Fibroblast of lung (primary cell): ENCODE measurements at places on chromosomes 13 and 19.

DNA sequence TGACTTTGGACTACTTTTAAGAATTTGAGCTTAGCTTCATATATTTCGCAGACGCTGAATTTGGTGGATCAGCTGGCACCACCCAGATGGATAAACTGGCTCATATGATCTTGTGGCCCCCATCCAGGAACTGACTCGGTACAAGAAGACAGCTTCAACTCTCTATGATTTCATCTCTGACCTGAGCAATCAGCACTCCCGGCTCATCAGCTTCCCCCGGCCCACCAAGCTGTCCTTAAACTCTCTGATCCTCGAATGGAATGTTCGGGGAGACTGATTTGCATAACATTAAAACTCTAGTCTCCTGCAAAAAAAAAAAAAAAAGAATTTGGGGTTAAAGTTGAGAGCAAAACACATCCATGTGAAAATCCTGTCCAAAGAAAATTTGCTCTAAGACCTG lies 71.4 kb upstream of the IRS2 start:
- DNase-seq, result no peak

DNA sequence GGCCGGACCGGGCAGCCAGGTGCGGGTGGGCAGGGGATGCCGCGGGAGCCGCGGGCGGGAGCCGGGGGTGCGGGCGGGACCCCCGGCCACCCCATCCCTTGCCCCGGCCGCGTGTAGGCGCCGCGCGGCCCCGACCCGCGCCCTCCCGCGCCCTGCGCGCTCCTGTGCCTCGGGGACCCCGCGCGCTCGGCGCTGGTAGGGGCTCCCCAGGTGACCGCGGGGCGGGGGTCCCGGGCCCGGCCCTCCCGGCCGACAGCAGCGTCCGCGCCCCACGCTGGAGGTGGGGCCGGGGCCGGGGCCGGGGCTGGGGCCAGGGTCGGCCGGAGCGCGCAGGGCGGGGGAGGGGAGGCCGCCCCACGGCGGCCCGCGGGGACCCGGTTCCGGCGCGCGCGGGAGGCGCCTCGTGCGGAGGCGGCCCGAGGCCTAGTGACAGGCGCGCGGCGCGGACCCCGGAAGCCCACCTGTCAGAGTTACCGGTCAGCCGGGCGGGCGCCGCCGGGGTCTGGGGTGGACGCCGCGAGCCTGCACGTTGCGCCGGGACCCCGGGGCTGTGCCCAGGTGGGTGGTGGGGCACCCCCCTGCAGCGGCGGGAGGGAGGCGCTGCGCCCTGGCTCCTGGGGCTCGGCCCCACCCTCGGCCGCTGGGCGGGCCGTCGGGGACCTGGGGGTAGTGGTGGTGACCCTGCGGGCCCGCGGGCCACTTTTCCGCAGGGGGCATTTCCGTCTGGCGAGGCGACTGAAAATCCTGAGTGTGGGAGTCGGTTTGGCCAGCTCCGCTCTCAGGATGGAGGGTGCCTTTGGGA lies 518 bp downstream of the TFDP1 start:
- DNase-seq, result no peak

- DNase-seq, result no peak
Measured at GRCh38 chr19:27705896-27706295, 1507.1 kb downstream of the UQCRFS1 start.

DNA sequence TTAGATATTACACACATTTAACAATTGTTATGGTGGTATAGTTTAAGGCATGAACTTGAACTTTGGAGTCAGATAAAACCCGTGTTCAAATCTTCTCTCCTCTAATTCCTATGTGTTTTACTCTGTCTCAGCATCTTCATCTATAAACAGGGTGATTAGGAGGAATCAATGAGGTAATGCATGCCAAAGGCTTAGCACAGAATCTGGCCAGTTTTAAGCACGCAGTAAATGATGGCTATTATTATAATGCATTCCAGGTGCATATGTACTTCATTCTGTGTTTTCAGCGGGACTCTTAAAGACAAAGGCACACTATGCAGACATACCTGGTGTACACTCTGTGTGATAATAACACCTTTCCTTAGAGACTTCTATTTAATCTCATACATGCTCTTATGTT lies 88.0 kb upstream of the FRY start:
- no peak for DNase-seq

GRCh38 chr13:92103689-92104153 lies 705.3 kb downstream of the GPC5 start:
- DNase-seq, result peak; percentile 17

- no peak for DNase-seq
Measured at GRCh38 chr19:8329996-8330395, 8.7 kb downstream of the RPS28 start.

DNA sequence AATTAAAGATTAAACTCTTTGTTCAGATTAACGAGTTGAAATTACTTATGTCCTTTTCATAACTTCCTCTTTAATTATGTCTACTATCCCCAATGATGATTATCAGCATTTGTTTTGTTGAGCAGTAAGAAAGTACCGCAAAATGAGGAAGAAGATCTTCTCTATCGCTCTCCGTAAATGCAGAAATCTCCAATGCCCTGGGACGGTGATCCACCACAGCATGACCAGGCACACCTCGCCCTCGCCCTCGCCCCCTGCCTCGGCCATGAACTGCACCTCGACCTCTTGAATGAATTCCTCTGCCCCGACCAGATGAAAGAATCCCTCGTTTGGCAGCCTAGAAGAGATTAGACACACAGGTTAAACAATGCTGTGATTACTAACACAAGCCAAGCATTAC lies 69.1 kb downstream of the RBM26 start:
- DNase-seq, result no peak

DNA sequence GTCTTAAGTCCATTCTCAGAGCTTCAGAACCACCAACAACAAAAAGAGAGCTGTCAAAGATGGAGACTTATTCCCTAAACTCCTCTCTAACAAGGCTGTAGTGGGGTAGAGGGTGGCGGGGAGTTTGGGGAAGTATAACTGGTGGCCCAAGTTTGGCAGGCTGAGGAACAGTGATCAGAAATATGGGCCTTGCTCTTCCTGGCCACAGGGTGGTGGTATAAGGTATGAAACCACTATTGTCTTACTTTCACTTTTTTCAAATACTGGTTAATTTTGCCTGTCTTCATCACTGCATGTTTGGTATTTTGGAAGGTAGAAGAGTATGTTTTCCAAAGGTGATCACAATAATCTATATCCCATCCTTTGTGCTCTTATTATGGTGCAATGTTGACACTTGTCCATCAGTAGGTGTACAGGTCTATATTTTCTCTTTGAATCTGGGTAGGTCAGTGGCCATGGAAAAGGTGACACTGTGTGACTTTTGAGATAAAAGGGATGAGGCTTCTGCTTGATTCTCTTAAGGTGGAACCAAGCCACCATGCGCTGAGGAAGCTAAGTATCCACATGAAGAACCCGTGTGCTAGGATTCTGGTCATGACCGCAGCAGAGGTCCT lies 23.2 kb upstream of the GPC5 start:
- DNase-seq, result peak; percentile 30
